ENCODE measurements at places on chromosomes 12 and 14.

- DNase-seq, result no peak
Observed at GRCh38 chr12:120225200-120225558, 24.3 kb upstream of the RPLP0 start.

GRCh38 chr12:5921027-5921909 lies 23.8 kb downstream of the ANO2 start:
- DNase-seq, result no peak

DNA sequence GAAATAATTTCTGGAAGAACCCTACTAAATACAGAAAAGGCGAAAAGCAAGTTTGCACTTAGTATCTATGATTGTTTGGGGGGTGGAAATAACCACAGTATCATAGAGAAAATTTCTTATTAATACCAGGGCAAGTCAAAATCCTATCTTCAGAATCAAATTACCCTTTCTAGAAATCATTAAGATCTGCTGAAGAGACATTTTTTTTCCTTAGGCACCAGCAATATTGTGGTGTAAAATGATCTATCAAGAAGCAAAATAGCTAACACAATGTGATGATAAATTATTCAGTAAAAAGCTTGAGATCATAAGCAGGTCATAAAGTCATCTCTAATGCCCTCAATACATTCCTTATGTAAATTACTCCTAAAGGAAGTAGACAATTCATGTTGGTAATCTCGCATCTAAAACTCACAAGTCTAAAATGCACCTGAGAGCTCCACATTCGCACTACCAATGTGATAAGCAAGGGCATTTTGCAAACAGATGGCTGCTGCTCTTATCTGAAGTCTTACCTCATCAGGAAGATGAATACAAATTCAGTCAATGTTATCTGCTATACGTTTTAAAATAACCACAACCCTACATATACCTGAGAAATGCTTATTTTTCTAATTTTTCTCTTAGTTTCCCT lies 14.6 kb downstream of the HEATR5A start:
- DNase-seq, result no peak

DNA sequence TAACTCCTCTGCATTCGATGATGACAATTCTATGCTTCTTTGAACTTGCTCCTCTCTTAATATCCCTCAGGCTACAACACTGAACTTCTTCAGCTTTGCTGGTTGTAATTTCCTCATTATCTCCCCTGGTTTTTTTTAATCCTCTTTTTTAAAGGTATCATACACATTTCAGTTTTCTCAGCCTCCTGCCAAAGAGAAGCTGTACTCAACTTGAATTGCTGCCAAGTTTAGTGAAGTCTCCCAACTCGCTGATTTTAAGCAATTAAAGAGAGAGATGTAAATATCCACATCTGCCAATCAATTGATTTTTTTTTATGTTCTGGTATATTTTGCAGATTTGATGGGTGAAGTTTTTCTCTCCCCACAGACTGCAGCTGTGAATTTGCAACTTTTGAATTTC lies 817.8 kb downstream of the GALC start:
- DNase-seq, result no peak

GRCh38 chr12:123840765-123841425 lies 78.8 kb downstream of the DNAH10 start:
- DNase-seq, result no peak

GRCh38 chr12:1188016-1188415 lies 197.0 kb downstream of the ERC1 start:
- no peak for DNase-seq

DNA sequence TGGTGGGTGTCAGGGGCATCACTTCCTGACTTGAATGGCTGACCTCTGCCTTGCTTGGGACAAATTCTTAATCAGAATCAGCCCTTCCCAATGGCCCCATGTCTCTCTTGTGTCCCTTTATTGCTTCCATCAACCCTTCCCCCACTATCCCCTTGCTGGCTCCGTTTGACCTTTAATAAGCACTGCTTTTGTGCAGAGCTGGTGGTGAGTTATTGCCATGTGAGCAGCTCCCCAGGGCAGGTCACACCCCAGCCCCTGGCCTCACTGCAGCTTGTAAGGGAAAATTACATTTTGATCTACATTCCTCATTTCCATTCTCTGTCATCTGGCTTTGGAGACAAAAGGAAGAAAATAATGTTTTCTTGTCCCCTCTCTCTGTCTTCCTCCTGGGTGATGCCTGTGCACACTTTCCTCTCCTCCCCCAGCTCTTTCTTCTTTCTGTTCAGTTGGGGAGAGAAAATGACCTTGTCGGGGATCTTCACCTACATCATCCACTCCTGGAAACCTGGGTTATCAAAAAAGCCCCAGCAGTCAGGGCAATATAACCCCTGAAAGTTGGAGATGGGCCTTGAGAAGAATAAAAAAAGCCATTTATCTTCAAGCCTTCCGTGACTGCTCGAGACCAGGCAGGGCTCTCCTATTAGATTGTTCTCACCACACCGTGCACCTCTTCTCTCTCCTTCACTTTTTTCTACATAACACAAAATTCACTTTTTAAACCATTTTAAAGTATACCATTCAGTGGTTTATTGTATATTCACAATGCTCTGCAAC lies 100.4 kb upstream of the SRRM4 start:
- no peak for DNase-seq

- peak; percentile 63 for DNase-seq
Observed at GRCh38 chr14:25121337-25122129, 71.6 kb upstream of the STXBP6 start.

DNA sequence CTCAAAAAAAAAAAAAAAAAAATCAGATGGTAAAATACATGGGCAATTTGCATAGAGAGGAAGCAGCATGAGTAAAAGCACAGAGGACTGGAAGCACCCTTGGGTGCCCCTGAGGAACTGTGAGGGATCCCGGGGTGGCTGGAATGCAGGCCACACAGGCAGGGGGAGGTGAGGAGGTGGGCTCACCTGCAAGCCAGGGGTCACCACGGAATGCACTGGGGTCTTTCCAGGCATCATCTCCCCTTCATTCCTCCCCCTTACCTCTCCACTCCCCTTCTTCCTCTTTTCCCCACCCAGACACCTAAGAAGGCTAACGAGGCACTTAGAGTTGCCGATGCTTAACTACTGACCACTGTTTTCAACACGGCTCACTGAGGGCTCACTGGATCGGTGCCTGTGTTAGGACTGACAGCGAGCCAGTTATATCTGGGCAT lies 14.4 kb upstream of the HIP1R start:
- no peak for DNase-seq

DNA sequence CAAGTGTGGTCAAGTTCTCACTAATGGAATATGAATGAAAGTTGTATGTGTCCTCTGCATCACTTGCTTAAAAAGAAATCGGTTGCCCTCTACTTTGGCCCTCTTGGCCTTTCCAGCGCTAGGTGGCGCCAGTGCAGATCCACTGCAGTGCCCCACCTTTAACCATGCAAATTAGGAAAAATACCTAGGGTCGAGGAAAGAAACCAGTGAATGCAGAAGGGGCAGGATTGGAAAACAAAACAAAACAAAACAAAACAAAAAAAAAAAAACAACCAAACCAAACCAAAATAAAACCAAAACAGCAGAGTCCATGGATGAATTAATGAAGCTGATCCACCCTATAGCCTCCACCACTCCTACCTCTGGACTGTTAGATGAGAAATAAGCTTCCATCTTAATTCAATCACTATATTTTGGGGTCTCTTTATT lies 12.9 kb upstream of the NEMF start:
- DNase-seq, result peak; percentile 74

All from astrocyte of the spinal cord (primary cell).